Testis (tissue), 5 donors: ENCODE measurements at places on chromosomes 4 and X. TPM values are rescaled to one million over a fixed set of nuclear protein-coding genes. Genes with fewer than 3 reads are reported as not detected.

Gene DUSP9
- total RNA-seq, result 6.2 TPM

Gene NKX3-2
- 1.3 TPM for total RNA-seq

GRCh38 chrX:155211208-155211607 is 5.1 kb upstream of the VBP1 start:
- H3K36me3 ChIP-seq, result no peaks in the 10 kb centered on the region
- H3K4me3 ChIP-seq, result no peak overlapping the region
- no peaks in the 10 kb centered on the region for H3K4me1 ChIP-seq
- no peak overlapping the region for H3K27ac ChIP-seq
- H3K27me3 ChIP-seq, result no peaks in the 10 kb centered on the region
- DNase-seq, result no peak

- H3K36me3 ChIP-seq, result no peaks in the 10 kb centered on the region
- no peak overlapping the region for H3K4me3 ChIP-seq
- no peaks in the 10 kb centered on the region for H3K27me3 ChIP-seq
- H3K27ac ChIP-seq, result no peak overlapping the region
- DNase-seq, result no peak
These were observed 76.1 kb upstream of the FAM241A start for GRCh38 chr4:112069110-112069509.

DNA sequence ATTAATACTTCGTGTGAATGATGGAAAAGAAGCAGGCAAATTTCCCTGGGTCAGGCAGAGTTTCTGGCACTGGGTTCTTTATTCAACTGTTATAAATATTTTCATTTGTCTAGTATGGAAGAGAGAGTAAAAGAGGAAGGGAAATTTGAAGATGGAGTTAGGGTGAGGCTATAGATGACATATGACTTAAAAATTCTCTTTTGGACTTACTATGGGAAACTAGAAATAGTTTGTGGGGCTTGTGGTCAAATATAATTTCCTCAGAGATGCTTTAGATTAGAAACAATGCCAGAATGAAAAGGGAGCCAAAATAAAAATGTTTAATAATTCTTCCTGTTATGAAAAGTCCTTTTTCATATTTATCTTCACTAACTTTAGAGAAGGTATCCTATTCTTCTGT is 103.2 kb downstream of the GC start:
- H3K36me3 ChIP-seq, result no peaks in the 10 kb centered on the region
- no peak overlapping the region for H3K4me3 ChIP-seq
- no peaks in the 10 kb centered on the region for H3K4me1 ChIP-seq
- no peak for DNase-seq
- H3K27ac ChIP-seq, result no peak overlapping the region

DNA sequence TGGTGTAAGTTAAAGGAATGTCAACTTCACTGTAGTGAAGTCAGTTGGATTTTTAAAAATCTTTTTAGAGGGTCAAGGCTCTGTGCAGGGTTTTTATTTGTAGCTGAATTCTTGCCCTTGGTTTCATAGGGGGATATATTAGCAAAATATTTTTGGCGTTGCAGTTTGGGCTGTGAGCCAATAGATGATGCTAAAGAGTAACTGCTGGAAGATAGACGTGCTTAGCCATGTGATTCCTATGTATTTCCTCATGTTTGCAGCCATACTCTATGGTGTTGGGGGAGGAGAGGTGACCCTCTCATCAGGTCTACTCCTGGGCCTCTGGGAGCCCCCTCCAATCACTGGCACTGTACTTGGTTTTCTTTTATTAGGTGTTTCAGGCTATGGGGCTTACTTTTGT is 246.7 kb upstream of the ARHGAP24 start:
- no peak for DNase-seq
- H3K27ac ChIP-seq, result no peak overlapping the region
- H3K36me3 ChIP-seq, result no peaks in the 10 kb centered on the region
- H3K4me1 ChIP-seq, result no peaks in the 10 kb centered on the region
- no peak overlapping the region for H3K4me3 ChIP-seq

DNA sequence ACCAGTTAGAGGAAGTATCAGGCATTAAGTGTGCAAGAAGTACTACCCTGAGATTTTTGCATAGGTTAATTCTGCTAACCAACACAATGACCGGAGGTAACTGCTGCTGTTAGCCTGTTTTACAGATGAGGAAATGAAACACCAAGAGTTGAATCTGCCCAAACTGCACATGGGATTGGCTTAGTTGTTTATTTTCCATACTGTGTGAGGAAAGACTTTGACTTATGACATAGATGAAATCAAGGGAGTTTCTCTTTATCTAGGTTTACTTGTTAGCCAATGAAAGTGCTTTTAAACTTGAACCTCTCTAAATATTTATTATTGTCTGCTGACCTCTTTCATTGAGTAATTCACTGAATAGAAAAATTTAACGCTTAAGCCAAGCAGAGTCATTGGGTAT is 10.3 kb downstream of the GUCY1B1 start:
- no peak overlapping the region for H3K27ac ChIP-seq
- H3K36me3 ChIP-seq, result no peaks in the 10 kb centered on the region
- no peak overlapping the region for H3K4me3 ChIP-seq
- no peaks in the 10 kb centered on the region for H3K27me3 ChIP-seq
- no peak for DNase-seq
- no peaks in the 10 kb centered on the region for H3K4me1 ChIP-seq

GRCh38 chr4:40856840-40857362 is 107.1 kb downstream of the NSUN7 start:
- H3K4me3 ChIP-seq, result peak overlapping the region; percentile 42
- H3K27ac ChIP-seq, result no peak overlapping the region
- peaks cover 12% of the 10 kb centered on the region for H3K4me1 ChIP-seq
- no peaks in the 10 kb centered on the region for H3K27me3 ChIP-seq

DNA sequence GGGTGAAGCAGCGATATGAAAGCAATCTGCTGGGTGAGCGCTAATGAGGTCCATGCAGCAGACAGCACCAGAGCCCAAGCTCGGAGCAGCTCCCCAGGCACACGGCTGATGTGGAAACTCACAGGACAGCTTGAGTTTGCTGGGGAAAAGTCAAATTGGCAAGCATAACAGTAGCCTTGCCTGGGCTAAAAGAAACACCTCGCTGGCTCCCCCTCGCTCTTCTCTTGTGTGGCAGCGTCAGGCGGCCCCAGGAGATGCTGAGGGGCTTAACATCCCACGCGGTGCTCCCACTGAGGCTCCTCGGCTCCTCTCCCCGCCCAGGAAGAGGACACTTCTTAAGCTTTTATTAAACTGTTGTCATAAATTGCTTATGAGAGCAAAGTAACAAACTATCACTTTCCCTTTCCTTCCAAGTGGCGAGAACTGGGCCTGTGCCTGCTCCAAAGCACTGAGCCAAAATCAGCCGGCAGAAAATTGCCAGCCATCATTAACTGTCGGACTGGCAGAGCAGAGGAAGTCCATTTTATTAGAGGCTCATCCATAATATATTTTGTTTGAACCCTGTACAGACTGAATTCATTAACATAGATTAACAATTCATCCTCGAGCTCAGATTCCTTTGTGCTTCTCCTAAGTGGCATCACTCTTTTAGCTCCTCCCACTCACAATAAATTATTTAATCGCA is 111.4 kb downstream of the TSPAN5 start:
- H3K27me3 ChIP-seq, result no peaks in the 10 kb centered on the region
- peak overlapping the region; percentile 77 for H3K27ac ChIP-seq
- no peaks in the 10 kb centered on the region for H3K36me3 ChIP-seq
- peak overlapping the region; percentile 43 for H3K4me3 ChIP-seq
- peak; percentile 74 for DNase-seq

GRCh38 chrX:135431886-135432285 is 10.1 kb downstream of the SMIM10L2A start:
- no peak overlapping the region for H3K27ac ChIP-seq
- no peaks in the 10 kb centered on the region for H3K36me3 ChIP-seq
- DNase-seq, result no peak
- H3K27me3 ChIP-seq, result no peaks in the 10 kb centered on the region
